Parietal lobe (tissue), 2 donors: ENCODE measurements at places on chromosomes 3 and 15. TPM values are rescaled to one million over a fixed set of nuclear protein-coding genes. Genes with fewer than 3 reads are reported as not detected.

The CPNE9 gene
- 0.31 TPM for total RNA-seq

The MYL3 gene
- not detected for total RNA-seq

The SATB1 gene
- 141 TPM for total RNA-seq

The COL8A1 gene
- total RNA-seq, result 0.31 TPM

The ALDH1A3 gene
- 0.63 TPM for total RNA-seq

The TSEN2 gene
- total RNA-seq, result 53.5 TPM
